ENCODE measurements at places on chromosomes 6 and 20.

GRCh38 chr6:117380298-117380697 lies 45.4 kb downstream of the ROS1 start:
- no peak for DNase-seq

DNA sequence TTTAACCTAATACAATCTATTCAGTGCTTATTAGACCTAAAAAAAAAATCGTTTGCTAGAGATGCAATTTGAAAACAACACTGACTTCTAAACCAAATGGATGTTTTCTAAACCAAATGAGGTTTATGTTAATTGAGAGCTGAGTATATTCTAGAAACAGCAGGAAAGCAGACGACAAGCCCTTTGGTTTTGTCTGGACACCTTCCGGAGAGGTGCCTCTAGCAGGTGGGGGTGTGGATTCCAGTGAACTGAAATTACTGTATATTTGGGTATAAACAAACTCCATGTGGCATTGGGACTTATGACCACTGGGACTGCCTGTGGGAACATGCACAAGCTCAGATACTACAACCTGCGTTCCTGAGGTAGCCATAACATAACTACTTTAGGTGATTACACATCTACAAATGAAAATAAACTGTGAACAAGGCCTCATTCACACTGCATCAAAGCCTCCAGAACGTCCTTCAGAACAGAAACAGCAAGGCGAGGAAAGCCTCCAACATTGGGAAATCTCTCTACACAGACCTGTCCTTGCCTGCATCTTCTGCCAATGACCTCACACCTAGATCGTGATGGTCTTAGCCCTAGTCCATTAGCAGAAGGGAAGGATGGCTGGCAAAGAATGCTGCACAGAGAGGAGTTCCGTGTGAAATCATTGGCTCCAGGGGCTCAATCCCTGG lies 206.8 kb upstream of the FOXQ1 start:
- DNase-seq: no peak

DNA sequence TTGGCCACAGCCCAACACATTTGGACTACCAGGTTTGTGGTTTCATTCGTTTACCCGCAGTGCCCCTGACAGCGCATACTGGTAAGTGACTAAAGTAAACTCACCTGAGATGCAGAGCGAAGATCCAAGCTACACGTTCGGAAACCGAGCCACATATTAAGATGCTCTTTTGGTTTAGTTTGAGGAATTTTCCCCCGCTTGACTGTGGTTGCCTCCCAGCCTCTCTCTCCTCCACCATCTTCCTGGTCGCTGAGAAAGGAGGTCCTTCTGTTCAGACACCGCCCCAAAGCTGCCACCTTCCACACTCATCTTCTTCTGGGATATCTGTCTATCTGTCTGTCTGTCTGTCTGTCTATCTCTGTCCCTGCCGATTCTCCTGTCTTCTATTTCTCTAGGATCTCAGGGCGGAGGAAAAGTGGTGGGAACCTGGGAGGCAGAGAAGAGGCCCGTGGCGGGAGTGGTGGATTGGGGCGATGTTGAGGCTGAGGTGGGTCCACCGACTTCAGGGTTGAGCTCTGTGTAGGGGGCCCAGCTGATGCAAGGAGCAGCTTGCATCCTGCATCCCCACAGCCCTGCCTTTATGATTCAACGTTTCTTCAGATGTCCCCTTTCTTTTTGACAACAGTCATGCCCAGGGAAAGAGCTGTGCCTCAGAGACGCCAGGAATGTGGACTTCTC lies 196.9 kb upstream of the ZNF184 start:
- DNase-seq: no peak

DNA sequence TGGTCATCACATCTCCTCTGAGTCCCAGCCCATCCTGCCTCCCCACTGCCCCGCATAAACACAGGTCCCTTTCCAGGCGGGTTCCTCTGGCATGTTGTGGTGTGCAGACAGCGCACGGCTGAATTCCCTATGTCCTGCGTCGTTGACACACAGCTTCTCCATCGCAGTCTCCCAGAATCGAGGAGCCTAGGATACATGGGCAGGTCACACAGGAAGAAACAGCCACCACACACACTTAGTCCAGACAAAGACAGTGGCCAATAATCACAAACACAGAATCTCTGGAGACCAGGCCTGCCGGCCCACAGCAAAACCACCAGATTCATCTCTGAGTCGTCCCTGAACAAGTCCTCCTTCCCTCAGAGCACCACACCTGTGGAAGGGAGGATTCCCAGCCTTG lies 34.8 kb downstream of the SCML4 start:
- no peak for DNase-seq

- no peak for DNase-seq
These were observed 1.1 kb downstream of the SPTLC3 start for GRCh38 chr20:13009682-13010406.

GRCh38 chr6:165664559-165665383 lies 1.7 kb upstream of the PDE10A start:
- peak; percentile 63 for DNase-seq

- no peak for DNase-seq
These were observed 10.2 kb upstream of the RBBP8NL start for GRCh38 chr20:62437496-62437895.

DNA sequence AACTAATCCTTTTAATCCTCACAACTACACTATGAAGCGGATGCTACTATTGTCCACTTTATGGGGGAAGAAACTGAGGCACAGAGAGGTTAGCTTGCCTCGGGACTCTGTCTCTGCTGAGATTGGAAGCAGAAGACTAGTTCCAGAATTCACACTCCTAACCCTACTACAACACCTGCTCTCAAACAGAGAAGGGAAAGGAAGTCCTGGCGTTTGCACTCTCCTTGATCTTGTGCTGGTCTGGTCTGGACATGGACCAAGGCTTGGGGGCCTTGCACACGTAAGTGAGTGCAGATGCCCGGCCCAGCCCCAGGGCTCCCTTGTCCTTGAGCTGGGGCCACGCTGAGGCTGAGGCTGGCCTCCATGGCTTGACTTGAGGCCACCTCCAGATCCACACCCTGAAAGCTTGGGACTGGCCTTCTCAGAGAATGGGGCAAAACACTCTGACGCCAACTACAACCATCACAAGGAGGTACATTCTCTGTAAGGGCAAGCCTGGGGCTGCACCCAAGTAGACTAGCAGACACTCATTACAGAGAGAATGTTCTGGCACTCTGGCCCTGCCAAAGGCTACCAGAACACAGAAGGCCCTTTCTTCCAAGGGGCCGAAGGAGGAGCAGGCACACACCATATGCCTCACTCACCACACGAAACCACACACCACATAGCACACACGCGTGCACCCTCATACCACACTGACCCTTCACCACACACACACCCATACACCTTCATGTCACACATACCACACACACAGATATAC lies 33.3 kb upstream of the EZR start:
- no peak for DNase-seq

- no peak for DNase-seq
These were observed 5.9 kb downstream of the C6orf163 start for GRCh38 chr6:87350516-87350915.

DNA sequence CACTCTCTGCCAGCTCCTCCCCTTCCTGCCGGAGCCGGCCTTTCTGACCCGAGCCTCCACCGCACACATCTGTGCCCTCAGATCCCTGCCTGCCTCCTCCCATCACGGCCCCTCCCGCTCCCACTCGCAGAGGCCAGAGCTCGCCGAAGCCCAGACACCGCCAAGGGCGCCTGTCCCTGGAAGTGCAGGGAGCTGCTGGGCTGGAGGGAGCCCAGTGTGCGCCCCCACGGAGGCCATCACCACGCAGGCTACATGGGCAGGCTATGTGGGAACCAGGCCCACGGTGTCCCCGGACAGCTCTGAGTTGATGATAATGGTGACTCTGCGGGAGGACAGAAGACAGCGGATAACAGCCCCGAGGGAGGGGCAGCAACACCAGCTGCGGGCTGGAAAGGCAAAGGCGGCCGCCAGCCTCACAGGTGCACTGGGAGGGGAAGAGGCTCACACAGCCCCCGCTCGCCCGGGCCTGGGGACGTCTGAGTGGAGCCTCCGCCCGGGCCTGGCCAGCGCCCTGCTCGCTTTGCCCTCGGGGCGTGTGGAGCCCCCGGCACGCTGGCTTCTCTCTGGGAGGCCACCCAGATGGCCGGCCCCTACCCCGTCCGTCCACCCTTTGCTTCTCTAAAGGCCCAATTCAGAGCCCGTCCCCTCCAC lies 154.9 kb downstream of the DLL1 start:
- DNase-seq: no peak

DNA sequence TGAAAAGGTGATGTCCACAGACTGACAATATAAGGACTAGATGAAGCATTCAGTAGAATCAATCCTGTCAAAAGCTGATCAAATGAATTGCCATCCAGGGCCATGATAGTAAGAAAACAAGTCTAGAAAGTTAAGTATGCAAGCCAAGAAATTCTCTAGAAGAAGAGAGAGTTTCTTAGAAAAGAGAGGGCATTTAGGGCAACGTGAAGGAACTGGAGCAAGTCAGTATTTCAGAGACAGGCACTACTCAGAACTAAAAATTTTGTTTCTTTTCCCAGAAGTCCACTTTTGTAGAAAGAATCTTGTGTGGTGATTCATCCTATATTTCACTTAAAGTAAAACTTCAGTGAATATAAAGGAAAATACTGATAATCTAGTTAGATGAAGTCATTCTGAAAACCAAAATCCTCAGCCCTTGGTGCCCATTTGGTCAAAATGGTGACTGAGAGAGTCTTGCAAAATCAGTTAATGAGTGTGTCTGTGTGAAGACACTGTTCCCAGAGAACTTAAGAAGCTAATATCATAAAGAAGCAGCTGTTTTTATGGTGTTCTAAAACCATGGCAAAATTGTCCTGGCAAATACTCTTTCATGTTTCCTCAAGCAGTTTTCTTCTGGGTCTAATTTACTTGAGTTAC lies 82.2 kb downstream of the COL19A1 start:
- DNase-seq: no peak

DNA sequence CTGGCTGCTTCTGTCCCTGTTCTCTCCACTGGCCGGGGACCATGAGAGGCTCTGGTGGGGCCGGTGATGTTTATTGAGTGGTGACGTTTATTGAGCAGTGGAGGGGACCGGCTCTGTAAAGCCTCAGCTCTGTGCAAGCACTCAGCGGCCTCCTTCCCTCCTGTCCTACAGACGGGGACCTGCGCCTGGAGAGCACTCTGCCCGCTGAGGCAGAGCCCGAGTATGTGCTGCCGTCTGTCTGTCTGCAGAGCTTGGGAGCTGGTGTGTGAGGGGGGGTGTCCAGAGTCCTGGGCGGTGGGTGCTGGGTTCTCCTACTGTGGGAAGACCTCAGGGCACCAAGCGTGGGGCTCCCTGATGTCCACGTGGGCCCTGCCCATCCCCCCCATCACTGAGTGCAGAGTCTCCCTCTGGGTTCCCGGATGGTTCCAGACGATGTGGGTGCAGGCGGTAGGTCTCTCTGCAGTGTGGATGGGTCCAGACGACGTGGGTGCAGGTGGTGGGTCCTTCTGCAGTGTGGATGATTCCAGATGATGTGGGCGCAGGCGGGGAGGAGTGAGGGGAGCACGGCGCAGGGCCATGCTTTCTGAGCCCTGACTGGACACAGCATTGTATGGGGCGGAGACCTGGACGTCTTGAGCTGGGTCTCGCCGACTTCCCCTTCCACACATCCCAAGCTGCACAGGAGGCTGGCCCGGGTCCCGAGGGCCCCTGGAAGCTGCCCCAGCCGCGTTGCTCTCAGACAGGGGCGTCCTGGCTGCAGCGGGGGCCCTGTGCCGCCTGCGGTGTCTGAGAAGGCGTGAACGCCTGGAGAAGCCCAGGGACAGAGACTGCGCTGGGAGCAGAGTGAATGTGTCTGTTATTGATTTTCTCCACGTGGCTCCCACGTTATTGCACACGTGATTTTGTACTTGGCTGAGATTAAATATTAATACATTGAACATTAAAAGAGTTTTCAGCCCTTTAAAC lies 14.9 kb upstream of the BHLHE23 start:
- DNase-seq: peak; percentile 66

- peak; percentile 62 for DNase-seq
These were observed 6.1 kb downstream of the MDFI start for GRCh38 chr6:41644297-41644879.

DNA sequence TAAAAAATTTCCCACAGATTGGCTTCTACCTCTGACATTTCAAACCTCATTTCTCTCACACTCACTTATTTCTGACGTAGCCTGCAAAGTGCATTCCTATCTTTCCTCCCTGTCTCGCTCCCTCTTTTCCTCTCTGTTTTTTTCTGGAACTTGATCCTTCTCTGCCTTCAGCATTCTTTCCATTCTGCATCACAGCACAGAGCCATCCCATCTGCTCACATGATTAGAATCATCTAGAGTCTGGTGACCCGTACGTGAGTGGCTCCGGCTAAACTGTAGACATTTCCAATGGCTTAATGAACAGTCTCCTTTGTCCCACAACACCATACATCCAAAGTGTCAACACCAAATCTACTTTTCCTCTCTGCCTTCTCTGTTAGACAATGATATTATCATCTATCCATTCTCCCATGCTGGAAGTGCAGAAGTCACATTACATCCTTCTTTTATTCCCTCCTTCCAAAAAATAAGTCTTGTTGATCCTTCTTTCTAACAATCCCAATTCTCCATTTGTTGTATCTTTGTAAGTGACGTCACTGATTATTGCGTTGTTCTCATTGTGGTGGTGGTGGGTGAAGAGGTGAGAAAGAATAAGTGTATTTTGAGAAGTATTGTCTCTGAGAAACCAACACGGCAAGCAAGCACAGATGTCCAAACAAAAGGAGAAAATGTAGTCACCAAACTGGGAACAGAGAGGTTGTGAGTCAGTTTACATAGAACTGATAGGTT lies 41.6 kb downstream of the OPRM1 start:
- DNase-seq: peak; percentile 5

GRCh38 chr6:150813993-150814359 lies 51.5 kb upstream of the MTHFD1L start:
- no peak for DNase-seq

DNA sequence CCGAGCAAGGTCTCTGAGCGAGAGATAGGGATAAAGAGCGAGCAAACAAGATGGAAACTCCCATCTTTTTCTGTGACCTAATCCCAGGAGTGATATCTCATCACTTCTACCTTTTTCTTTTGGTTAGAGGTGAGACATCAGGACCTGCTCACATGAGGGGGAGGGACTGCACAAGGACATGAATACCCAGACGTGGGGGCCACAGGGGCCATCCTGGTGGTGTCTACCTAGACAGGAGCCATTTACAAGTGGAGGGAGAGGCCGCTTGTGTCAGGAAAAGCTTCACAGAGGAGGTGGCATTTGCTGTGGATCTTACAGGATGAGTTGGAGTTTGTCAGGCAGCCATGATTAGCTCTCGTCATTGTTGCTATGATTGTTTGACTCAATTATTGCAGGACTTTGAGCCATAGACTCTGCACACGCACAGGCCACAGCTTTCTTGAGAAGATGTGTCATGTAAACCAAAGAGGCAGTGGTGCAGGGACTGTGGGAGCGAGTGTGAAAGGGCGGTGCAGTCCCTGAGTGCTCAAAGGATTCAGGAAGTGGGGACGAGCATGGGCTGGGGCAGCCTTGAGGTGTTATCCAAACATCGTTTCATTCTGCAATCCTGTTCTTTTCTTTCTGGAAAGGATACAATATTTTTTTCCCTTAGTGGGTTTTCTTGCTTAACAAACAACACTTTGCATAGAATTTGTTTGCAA lies 7.7 kb downstream of the NPEPL1 start:
- DNase-seq: no peak

Data from retina (tissue), 1 donor.